Mesangial cell (primary cell): ENCODE measurements at places on chromosomes 12 and 14. TPM values are rescaled to one million over a fixed set of nuclear protein-coding genes. Genes with fewer than 3 reads are reported as not detected.

Gene DPPA3
- total RNA-seq: not detected in 2 replicates

Gene GLTP
- total RNA-seq: 22.7 and 29.3 TPM in 2 replicates

Gene BDKRB2
- total RNA-seq: 0.33 and 2.5 TPM in 2 replicates

Gene SLC2A13
- 4.4 and 7.4 TPM in 2 replicates for total RNA-seq

Gene LTBP2
- 153 and 170 TPM in 2 replicates for total RNA-seq
